GM06990 (cell line): ENCODE measurements at places on chromosomes 11 and 22.

DNA sequence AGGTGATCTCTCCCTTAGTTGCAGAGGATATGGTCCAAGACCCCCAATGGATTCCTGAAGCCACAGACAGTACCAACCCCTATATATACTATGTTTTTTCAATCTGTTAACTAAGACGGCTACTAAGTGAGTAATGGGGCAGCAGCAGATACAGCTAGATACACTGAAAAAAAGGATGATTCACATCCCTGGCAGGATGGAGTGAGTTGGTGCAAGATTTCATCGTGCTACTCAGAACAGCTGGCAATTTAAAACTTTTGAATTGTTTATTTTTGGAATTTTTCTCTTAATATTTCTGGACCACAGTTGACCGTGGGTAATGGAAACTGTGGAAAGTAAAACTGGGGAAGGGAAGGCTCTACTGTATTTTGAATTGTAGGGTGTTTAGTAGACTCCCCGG is 17.0 kb upstream of the TMEM218 start:
- DNase-seq: no peak

GRCh38 chr11:63867511-63867910 is 28.6 kb downstream of the MARK2 start:
- DNase-seq: no peak

GRCh38 chr11:8328848-8329330 is 65.2 kb upstream of the LMO1 start:
- DNase-seq: peak; percentile 57

DNA sequence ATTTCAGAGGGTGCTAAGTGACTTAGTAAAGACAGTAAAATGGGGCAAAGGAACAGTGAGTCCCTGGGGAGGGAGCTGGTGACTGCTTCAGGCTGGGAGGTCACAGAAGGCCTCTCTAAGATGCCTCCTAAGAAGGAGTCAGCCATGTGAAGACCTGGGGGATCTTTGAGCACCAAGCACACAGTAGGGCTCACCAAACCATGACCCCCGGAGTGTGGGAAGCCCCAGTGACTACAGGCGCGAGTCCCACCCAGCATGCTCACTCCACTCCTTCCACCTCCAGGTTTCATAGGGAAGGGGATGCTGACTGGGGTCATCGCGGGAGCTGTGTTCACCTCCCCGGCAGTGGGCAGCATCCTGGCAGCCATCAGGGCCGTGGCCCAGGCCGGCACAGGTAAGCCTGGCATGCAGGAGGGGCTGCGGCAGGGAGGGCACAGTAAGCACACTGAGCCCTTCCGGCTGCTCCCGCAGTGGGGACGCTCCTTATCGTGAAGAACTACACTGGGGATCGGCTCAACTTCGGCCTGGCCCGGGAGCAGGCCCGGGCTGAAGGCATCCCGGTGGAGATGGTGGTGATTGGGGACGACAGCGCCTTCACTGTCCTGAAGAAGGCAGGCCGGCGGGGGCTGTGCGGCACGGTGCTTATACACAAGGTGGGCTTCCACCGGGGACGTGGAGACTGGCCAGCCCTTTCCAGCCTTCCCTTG is 5.9 kb downstream of the TKFC start:
- DNase-seq: no peak

GRCh38 chr11:45170484-45170883 is 24.0 kb downstream of the PRDM11 start:
- DNase-seq: no peak

DNA sequence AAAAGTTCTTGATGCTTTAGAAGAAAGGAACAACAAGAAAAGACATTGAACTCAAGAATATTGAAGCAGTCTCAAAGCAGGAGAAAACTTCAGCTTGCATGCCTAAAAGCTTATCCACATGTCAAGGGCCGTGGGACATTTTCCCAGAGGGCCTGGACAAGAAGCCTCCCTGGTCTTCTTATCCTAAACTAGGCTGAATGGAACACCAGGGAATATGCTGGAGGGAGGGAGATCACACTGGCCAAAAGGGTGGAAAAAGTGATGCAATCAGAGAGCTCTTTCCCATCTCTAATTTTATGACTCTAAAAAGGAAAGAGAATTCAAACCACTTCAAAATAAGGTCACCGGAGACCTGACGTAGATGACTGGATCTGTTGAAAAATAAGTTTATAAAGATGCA is 107.2 kb downstream of the MPPED2 start:
- DNase-seq: no peak

- no peak for DNase-seq
Measured at GRCh38 chr22:33841281-33842005, 78.8 kb downstream of the LARGE1 start.

GRCh38 chr11:106137061-106137460 is 59.6 kb downstream of the AASDHPPT start:
- DNase-seq: no peak

- DNase-seq: no peak
Measured at GRCh38 chr11:115522302-115522701, 18.1 kb upstream of the CADM1 start.

DNA sequence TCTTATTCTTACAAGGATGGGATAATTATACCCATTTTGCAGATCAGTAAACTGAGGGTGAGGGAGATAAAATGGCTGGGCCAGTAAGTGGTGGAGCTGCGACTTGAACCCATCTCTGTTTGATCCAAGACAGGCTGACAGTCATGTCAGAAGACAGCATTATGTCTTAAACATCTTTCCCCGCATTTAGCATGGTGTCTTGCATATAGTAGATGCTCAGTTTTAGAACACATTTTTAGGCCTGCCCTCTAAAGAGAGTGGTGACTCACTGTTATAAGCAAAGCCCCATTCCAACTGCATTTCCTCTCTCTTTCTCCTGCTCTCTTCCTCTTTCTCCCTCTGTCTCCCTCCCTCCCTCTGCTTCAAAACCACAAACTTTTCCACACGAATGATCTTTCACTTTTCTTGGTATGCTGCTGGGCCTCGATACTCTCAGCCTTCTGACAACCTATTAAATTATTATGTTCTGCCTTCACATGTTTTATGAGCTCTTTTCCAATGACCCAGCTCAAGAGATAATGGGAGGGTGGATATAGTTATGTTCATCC is 25.2 kb downstream of the CWC15 start:
- DNase-seq: no peak

DNA sequence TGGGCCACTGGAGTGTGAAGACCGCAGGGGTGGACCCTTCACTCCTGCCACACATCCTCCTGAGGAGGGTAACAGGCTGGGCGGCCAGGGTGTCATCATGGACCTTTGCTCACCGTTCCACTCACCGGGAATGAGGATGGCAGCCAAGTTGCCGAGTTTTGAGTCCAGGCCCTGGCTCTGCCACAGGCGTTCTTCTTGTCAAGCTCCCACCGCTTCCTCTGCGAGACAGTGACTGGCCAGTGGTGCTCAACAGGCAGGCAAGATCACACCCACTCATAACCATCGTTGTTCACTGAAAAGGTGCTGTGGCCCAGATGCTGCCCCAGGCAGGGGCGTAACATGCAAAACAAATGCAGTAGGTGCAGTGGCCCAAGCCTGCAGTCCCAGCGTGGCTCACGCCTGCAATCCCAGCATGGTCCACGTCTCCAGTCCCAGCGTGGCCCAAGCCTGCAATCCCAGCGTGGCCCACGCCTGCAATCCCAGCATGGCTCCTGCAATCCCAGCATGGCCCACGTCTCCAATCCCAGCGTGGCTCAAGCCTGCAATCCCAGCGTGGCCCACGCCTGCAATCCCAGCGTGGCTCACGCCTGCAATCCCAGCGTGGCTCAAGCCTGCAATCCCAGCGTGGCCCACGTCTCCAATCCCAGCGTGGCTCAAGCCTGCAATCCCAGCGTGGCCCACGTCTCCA is 5.0 kb upstream of the PANX2 start:
- no peak for DNase-seq

DNA sequence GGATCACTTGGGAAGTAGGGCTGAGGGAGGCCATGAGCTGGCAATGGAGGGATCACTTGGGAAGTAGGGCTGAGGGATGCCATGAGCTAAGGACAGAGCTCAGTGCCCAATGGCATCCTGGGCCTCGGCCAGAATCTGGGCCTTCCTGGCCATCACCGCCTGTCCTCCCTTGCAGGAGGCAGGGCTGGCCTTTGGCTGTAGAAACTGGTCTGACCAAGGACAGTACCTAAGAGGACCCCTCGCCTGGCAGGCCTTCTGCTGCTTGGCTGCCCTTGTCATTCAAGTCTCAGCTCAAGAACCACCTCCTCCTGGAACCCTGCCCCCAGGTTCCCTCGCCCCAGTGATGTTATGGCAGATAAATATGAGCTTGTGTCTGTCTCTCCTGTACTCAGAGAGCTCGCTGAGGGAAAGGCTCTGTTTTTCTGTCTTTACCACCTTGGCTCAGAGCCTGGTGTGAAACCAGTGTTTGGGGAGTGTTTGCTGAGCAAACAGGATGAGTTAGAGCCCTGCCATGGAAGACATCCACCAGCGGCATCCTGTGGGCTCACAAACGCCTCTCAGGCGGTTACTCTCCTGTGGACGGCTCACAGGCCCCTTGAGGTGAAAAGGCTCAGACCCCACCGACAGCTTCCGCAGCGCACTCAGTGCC is 19.3 kb upstream of the RASL10A start:
- no peak for DNase-seq

DNA sequence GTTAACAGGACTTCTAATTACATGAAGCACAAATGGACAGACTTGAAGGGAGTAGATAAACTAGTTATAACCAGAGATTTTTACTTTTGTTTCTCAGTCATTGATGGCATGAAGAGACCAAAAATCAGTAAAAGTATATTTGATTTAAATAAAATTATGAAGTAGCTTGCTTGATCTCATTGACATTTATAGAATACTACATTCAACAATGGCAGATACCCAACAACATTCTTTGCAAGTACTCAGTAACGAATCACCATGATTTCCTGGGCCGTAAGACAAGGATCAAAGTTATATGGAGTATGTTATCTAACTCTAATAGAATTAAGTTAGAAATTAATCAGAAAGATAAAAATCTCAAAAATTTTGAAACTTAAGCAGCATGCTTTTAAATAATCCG is 317.6 kb downstream of the TBC1D22A start:
- DNase-seq: no peak

- DNase-seq: no peak
Measured at GRCh38 chr11:93646399-93646798, 15.1 kb upstream of the CEP295 start.

GRCh38 chr11:47177846-47178245 is 1.2 kb upstream of the ARFGAP2 start:
- no peak for DNase-seq

- no peak for DNase-seq
Measured at GRCh38 chr11:61090521-61090920, 11.8 kb upstream of the CD5 start.

- DNase-seq: peak; percentile 89
Measured at GRCh38 chr22:50544078-50544745, 1.5 kb upstream of the KLHDC7B start.

- no peak for DNase-seq
Measured at GRCh38 chr22:39175353-39176142, 23.1 kb upstream of the CBX7 start.

DNA sequence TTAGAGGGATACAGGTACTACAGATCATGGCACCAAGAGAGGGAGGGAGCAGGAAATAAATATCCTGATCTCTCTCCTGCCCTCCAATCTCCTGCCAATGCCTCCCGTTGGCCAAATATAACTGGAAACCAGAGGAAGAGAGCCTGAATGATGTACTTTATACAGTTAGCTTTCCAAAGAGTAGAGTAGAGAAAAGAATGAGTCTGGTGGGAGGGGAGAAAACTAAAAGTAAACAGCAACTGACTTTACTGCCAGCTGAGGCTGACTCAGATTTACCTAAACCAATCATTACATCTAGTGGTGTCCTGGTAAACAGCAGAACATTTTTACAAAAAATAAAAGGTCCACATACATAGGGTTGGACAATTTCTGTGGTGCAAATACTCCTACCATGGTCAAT is 5.1 kb downstream of the MPZL3 start:
- DNase-seq: no peak

DNA sequence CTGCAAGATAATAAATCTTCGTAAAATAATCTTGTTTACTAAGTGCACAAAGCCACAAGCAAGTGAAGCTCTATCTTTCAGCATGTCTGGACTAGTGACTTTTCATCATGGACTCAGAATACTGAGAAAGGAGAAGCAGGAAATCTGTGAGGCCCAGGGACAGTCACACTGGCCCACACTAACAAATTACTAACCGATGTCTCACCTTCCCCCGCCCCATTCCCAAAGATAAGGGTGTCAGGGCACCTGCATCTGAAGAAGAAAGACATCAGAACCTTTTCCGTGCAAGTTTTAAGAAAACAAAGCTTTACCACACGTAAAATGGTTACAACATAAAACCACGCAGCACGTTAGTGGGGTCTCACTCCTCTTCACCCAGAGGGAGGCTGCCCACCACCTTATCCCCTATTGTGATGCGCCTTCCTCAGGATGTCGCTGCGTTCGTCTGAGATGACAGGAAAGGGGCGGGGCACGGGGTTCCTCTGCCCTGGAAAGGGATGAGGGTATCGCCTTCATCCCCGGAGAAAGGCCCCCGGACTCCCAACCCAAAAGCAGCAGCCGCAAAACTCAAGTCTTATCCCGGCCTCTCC is 616 bp downstream of the BTBD10 start:
- no peak for DNase-seq

- DNase-seq: no peak
Measured at GRCh38 chr11:119530509-119530908, 107.5 kb upstream of the THY1 start.

DNA sequence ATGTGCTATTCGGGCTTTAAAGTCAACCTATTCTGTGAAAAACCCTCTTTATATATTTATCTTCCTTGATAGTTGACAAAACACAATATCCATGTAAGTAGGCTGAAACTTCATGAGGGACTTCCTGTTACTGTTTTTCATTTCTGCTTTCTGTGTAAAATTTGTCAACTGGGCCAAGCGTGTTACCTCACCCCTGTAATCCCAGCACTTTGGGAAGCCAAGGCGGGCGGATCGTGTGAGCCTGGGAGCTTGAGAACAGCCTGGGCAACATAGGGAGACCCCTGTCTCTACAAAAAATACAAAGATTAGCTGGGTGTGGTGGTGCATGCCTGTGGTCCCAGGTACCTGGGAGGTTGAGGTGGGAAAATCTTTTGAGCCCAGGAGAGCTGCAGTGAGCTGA is 66.5 kb upstream of the SLC25A18 start:
- DNase-seq: no peak

DNA sequence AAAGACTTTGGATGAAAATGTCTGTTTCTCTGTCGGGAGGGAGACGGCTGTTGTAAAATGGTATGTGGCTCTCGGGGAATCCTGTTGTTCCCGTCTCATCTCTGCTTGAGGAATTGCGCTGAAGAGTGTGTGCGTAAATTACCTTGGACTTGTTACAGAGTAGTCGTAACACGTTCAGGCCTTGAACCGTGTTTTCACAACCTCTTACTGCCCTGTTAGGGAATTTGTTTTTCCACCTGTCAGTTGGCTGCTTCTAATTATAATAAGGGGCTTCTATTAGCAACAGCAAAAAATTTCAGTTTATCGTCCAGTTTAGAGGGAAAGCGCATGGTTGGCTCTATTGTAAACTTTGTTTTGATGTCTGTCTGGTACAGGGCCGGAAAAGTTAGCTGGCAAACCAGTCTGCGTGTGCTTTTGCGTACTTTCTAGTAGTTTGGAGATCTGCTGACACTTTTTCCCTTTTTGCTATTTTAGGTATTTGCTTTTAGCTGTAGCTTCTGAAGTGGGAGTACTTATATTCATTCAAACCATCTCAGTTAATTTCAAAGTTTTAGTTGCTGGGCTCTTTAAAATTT is 1.5 kb downstream of the HIPK3 start:
- no peak for DNase-seq
